Fibroblast of skin of right biceps (primary cell): ENCODE measurements at places on chromosomes 6 and 20.

- DNase-seq = no peak
These were observed 98.3 kb upstream of the FRMD1 start for GRCh38 chr6:168177103-168177891.

DNA sequence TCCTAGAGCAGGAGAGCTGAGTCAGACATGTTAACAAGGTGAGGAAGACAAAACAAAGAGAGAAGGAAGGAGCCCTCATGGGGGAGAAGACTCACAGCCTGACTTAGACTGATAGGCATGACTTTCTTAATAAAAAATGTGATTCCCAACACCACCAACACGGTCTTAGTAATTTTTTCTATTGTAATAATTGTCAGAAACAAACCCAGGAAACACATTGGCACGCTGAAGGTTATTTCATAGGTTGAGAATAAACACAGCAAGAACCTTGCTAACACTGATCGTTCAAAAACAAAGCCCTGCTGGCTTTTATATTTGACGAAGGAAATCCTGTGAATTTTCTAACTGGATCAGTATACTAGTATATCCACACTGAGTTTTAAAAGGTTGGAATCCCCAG lies 286.8 kb downstream of the HACE1 start:
- peak; percentile 23 for DNase-seq

- DNase-seq = peak; percentile 76
These were observed 135.7 kb downstream of the ALDH8A1 start for GRCh38 chr6:134814076-134814695.

GRCh38 chr20:31922588-31922987 lies 29.3 kb downstream of the PDRG1 start:
- DNase-seq = no peak

DNA sequence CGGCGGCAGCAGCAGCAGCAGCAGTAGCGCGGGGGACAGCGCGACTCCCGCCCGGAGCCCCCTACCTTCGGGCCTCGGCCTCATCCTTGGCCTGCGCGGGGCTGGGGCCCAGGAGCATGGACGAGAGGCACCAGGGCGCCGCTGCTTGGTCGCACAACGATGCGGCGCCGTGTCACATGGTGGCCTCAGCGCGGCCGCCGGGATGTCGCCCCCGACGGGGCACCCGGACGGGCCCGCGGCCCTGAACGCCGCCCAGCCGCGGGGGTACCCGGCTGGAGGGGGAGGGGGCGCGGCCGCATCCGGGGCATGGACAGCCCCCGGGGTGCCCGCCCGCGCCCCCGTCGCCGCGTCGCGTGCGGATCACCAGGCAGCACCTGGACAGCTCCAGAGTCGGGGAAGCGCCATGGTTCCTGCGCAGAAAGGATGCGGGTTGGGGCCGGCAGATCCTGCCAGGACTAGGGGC lies 57.1 kb downstream of the CDH22 start:
- DNase-seq = no peak

DNA sequence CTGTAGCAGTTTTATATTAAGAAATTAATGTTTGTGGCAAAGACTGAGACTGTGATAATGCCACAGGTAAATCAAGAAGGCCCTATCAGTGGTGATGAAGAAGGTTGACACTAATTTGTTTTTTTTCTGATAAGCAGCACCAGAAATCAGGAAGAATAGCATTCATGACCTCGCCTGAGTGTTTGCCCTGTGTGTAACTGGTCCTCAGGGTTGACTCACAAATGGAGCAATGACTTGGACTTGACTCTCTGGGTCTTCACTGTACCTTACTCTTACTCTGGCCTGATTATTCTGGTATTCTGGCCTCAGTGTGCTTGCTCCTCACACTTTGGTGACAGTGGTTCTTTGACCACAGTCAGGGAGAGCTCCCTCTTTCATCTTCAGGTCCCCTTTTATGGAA lies 243.9 kb downstream of the HAO1 start:
- peak; percentile 17 for DNase-seq

GRCh38 chr6:43282636-43283513 lies 15.2 kb upstream of the SLC22A7 start:
- DNase-seq = no peak

DNA sequence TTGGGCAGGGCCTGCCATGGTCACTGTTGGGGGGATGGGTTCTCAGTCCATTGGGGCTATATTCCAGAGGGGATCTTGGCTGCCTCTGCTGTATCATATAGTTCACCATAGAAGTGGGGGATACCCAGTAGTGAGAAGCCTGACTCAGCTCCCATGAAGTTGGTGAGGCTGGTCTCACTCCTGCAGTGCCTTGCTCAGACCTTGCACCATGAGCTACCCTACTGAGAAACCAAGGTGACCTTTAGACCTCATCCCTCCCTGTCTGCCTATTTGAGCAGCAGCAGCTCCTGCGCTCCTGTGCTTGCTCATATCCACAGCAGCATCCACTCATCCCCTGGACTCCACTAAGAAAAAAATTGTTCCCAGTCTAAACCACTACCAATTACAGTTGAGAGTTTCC lies 56.0 kb upstream of the HEY2 start:
- no peak for DNase-seq
